ENCODE measurements at places on chromosomes 4 and X. TPM values are rescaled to one million over a fixed set of nuclear protein-coding genes. Genes with fewer than 3 reads are reported as not detected.

CT45A2 gene
- not detected for total RNA-seq

XKRX gene
- total RNA-seq: 0.10 TPM

DMD gene
- total RNA-seq: 2.0 TPM

BMX gene
- not detected for total RNA-seq

HPGDS gene
- total RNA-seq: not detected

SRPX gene
- total RNA-seq: 381 TPM

MAGEC2 gene
- total RNA-seq: 184 TPM

SLC2A9 gene
- total RNA-seq: not detected

PAGE2 gene
- total RNA-seq: 9.3 TPM

PTCHD1 gene
- total RNA-seq: under 0.01 TPM

CT55 gene
- total RNA-seq: 0.39 TPM

All from RPMI7951 (cell line).